ENCODE measurements at places on chromosomes 7 and 10.

DNA sequence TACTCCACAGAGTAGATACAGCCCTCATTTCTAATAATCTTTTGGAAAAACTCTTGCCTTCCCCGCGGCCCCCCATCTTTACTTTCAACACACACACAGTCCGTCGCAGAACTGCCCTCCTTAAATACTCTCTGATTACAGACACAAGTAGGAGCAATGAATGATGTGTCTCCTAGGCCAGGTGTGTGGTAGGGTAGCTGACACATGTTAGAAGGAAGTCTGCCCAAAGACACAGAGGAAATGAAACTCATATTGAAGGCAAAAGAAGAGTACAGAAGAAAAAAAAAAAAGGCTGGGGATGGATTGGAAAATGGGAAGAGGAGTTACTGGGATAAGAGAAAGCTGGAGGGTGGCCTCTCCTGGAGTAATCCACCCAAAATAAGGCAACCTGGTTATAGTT lies 14.6 kb downstream of the OPALIN start:
- no peak for DNase-seq

DNA sequence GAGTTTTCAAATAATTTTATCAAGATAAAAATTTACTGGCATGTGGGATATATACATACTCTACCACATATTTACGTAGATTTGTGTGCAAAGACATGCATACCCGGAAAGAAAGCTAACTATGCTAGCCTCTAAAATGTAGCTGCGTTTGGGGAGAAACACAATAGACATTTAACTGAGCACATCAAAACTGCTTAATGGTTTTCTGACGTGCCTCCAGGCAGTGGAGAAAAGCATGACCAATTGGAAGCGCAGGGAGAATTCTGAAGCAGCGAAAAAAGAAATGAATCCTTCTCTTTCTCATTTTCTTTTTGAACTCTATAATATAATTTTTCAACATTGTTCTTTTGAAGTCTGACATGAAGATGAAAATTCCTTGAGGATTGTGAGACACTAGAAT lies 60.3 kb upstream of the LYZL1 start:
- no peak for DNase-seq

GRCh38 chr10:123404357-123404756 lies 250.2 kb downstream of the BUB3 start:
- DNase-seq = no peak

DNA sequence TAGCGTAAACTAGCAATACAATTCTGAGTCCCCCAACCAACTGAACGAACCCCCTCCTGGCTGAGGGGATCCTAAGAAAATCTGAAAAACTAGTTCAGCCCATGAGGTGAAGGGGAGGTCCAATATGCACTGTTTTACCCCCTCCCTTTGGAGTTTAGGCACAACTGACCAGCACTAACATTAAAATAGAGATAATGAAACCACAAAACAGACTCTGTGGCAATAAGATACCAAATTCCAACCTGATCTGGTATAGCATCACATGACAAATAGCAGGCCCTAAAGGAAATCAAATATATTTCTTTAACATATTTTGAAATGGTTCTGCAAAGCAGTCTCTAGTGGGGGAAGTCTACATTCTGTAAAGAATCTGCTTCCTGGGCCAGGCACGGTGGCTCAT lies 522.5 kb downstream of the TYW1 start:
- DNase-seq = no peak

- no peak for DNase-seq
Observed at GRCh38 chr7:82114237-82114636, 329.3 kb downstream of the CACNA2D1 start.

DNA sequence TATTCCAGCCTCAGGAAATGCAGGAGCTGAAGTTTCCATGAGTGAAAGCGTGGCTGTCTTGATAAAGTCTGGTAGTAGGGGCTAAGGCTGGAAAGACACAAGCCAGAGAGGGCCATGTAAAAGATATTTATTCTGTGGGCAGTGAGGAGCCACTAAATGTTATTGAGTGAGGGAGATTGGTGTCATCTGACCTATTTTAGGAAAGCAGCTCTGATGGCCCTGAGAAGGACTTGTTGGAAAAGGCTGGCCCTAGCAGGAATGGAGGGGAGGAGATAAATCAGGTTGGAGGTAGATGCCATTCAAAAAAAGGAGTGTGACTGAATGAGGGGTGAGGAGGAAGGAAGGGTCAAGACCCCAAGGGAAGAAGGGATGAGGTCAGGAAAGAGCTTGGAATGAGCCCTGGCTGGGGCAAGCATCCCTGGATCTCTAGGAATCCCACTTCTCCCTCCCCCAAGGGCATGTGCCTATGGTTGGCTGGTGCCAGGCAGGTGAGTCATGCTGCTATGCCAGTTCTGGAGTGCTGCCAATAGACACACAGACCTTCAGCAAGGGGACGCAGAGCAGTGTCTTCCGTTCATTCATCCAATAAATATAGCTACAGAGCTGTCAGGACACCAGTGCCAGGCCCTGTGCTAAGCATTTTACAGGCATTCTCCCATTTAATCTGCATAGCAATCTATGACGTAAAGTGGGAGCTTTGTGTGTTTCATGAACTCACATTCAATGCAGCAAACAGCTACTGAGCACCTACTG lies 2.0 kb downstream of the ANKRD2 start:
- peak; percentile 95 for DNase-seq

GRCh38 chr10:43199684-43200537 lies 61.7 kb downstream of the CSGALNACT2 start:
- DNase-seq = no peak

DNA sequence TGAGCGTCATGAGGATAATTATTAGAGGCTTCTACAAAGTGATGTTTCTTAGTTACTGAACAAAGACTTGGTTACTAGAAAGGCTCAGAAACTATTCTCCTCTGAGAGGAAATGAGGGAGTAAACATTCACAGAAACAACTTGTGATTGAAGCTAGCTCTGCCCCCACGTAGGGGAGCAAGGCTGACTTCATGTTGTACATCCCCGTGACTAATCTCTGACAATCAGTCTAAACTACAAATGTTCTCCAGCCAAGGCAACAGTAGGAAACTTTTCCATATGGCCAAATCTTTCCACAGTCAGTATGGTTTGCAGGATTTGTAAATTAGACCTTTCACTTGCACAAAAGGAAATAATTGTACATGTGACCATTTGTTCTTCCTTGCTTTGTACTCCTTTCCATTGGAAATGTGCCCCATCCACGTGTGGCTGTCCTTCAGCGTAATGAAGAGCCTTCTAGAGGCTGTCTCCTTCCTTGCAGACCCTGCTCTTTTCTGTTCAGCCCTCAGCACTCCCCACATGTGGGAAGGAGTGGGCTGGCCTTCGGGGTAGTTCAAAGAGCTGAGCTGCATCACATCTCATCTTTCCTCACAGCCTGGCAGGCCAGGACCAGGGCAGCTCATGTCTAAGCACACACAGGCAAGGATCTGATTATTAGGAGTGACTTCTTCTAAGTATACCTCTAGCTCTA lies 93.5 kb downstream of the PCGF5 start:
- peak; percentile 34 for DNase-seq

- peak; percentile 94 for DNase-seq
Observed at GRCh38 chr7:46168671-46169383, 247.8 kb upstream of the IGFBP3 start.

GRCh38 chr7:55970561-55970960 lies 6.2 kb downstream of the NIPSNAP2 start:
- DNase-seq = no peak

- DNase-seq = no peak
Observed at GRCh38 chr7:46512891-46513413, 591.9 kb upstream of the IGFBP3 start.

- DNase-seq = no peak
Observed at GRCh38 chr7:50309721-50310120, 5.2 kb downstream of the IKZF1 start.

DNA sequence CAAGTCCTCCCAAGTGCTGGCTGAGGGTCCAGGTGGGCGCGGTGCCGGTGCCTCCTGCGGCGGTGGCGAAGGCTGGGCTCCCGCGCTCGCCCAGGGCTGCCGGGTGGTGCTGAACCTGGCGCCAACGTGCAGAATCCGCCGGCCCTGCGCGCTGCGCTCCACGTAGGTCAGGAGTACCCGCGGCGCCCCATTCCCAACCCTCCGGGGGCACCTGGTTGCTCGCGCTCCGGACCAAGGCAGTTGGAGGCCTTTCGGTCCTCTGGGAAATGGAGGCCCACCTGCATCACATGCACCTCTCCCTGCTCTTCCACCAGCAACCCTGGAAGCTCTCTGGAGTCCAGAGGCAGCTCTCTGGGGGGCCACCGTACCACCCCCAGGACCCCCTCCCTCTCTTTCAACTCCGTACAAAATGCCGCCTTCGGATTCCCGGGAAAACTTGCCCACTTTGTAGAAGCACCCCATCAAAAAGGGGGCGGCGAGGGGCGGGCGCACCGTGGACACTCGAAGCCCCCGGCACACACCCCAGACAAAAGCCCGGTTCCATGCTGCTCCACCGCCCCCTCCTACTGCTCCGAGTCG lies 745 bp downstream of the SLC16A9 start:
- peak; percentile 56 for DNase-seq

DNA sequence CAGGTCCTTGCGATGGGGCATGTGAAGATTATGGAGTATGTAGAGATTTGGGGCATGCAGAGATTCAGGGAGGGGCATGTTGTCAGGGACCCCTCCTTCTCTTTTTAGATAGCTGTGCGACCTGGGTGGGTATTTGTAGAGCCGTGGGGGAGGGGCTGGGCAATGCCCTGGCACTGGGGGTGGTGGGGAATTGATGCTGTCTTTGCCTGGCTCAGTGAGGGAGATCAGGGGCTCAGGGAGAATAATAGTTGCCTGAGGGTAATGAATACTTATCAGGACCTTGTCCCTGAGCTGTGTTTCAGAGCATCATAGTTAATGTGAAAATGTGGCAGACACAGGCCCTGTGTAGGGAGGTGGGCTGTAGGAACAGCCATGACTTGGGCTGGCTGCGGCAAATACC lies 3.5 kb downstream of the RAMP3 start:
- no peak for DNase-seq

GRCh38 chr7:153509768-153510167 lies 542.4 kb upstream of the DPP6 start:
- no peak for DNase-seq

DNA sequence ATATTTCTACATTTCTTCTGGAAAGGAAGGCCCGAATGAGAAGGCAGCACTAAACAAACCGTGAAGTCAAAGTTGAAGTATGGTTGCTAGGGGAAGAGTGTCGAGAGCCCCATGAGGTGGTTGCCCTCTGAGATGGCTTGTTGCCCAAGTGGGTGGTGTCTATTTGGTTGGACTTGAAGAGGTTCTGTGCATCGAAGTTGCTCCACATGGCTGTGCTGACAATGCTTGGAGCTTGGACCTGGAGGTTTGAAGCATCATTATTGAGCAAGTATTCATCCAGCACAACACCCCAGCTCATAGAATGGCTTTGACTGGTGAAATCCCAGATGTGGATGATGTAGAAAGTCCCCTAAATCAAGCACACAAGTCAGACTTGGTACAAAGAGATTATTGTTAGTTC lies 165.2 kb upstream of the CDCA7L start:
- no peak for DNase-seq

DNA sequence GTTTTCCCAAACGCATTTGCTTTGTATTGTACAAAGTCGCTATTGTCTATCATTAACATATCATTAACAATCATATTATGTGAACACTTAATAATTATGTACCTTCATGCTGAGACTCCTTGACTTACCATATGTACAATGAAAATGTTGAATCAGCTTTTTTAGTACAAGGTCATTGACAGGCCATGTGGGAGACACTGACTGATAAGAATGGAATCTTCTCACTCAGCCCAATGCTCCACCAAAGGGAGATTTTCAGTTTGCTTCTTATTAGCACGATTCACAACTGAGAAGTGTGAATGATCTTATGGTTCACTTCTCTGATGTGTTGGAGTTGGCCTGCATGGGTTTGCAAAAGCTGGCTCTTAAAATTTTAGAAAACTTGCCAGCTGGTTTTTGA lies 253.5 kb upstream of the TEX47 start:
- no peak for DNase-seq

DNA sequence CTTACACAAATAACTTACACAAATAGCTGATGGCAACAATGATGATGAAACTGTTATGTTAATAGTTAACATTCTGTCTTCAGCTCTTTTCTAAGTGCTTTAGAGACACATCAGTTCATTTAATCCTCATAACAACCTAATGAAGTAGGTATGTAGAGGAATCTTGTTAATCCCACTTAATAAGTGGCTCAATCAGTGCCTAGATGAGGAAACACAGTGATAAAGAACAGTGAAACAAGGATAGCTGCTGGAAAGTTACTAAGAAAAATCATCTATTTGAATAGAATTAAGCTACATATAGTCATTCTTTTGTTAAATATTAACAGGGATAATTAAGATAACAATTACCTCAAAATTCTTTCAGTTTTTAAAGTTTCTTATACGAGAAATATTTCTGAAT lies 487.6 kb downstream of the ARL4A start:
- DNase-seq = no peak

GRCh38 chr10:86813982-86814381 lies 57.6 kb downstream of the BMPR1A start:
- DNase-seq = no peak

GRCh38 chr7:40758590-40758989 lies 623.8 kb downstream of the SUGCT start:
- DNase-seq = no peak

DNA sequence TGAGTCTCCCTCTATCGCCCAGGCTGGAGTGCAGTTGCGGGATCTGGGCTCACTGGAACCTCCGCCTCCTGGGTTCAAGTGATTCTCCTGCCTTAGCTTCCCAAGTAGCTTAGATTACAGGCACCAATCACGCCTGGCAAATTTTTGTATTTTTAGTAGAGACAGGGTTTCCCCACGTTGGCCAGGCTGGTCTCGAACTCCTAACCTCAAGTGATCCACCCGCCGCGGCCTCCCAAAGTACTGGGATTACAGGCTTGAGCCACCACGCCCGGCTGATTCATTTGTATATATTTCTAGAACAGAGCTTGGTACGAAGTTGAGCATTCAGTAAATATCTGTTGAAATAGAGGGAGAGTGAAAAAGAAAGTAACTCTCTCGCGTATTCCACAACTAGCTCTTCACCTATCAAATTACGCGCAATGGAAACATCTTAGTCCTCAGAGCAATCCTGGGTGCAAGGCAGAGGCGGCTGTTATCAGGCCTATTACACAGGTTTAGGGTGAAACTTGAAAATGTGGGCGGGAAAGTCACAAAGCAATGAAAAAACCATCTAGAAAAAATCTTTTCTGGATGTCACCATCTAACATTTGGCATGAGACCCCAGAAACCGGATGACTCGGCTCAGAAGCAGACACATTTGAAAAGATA lies 707 bp upstream of the GHITM start:
- peak; percentile 19 for DNase-seq

GRCh38 chr7:27967639-27968038 lies 213.0 kb downstream of the JAZF1 start:
- DNase-seq = no peak

GRCh38 chr7:22093001-22093400 lies 147.3 kb upstream of the CDCA7L start:
- DNase-seq = no peak

- DNase-seq = peak; percentile 57
Observed at GRCh38 chr7:12458520-12459131, 55.0 kb upstream of the VWDE start.

GRCh38 chr7:103795787-103796186 lies 193.7 kb downstream of the RELN start:
- DNase-seq = no peak
